ENCODE measurements at places on chromosomes 7 and 10.

- no peak for DNase-seq
These were observed 12.8 kb upstream of the DNAAF5 start for GRCh38 chr7:713488-714230.

DNA sequence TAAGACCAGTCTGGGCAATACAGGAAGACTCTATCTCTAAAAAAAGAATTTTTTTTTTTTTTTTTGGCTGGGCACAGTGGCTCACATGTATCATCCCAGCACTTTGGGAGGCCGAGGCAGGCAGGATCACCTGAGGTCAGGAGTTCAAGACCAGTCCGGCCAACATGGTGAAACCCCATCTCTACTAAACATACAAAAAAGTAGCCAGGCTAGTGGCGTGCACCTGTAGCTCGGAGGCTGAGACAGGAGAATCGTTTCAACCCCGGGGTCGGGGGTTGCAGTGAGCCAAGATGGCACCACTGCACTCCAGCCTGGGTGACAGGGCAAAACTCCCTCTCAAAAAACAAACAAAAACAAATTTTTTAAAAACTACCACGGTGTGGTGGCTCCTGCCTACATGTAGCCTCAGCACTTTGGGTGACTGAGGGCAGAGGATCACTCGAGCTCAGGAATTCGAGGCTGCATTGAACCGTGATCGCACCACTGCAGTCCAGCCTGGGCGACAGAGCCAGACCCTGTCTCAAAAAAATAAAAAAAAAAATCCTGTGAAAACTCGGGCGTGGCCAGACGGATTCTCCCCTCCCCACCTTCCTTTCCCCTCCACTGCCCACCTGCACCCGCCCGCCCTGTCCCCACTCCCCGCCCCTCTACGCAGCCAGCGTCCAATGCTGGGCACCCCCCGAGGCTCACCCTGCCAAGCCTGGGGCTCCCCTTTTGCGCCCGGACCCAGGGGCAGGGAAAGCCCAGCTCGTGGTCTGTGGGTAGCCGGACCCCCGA, 745 bp upstream of the ORAI2 start:
- no peak for DNase-seq

DNA sequence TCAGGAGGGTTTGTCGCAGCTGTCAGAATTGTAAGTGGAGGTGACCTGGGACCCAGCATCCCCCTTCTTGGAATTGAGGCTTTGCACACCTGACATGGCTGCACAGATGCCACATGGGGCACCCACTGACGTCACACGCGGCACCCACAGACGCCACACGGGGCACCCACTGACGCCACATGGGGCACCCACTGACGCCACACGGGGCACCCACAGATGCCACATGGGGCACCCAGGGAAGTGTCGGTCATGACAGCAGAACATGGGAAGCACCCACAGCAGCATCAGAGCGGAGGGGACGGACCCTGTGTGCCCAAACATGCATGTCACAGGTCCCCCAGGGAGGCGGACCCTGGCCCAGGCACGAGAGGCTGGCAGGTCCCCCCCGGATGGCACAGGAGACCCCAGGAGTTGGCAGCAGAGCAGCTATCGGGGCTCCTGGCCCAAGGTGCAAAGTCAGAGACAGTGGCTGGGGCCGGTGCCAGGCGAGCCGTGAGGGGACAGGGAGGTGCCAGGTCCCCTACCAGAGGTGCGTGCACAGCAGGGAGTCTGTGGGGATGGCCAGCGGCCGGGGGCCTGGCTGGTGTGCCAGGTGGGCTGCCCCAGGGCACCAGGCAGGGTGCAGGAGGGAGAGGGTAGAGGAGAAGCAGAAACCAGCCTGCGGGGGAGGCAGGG, 21.1 kb downstream of the KNDC1 start:
- DNase-seq: no peak

- no peak for DNase-seq
These were observed 36.5 kb downstream of the P4HA1 start for GRCh38 chr10:73060173-73060572.

DNA sequence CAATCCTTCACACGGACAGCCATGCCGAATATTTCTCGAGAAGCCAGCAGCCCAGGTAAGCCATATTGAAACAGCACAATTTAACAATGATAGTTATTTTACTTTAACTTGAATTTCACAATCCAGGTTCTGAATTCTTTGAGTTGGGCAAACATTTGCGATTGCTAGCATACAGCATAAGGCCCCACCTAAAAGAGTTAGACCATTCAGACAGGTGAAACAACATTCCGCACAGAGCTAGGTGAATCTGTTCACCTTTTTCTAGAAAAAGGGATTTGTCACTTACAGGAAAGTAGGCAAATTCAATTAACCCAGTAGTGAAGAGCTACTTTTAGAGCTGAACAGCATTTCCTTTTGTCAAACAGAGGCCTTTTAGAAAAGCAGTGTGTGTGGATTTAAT, 45.3 kb downstream of the CREB3L2 start:
- DNase-seq: no peak

DNA sequence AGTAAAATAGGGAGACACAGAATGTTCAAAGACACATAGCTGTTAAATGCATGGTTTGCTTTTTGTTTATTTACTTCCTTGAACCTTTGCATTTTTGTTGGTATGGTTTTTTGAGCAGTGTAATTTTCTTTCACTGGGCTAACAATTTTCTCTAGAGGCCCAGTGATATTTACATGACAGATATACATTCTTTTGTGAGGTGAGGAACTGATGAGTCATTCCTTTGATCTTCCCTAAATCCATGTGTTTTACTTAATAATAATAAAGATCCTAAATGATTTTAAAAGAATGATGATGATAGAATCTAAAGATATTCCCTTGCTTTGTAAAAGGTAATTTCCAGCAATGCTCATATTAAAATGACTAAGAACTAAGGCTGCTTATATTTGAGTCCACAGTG, 188.5 kb upstream of the ANK3 start:
- no peak for DNase-seq

DNA sequence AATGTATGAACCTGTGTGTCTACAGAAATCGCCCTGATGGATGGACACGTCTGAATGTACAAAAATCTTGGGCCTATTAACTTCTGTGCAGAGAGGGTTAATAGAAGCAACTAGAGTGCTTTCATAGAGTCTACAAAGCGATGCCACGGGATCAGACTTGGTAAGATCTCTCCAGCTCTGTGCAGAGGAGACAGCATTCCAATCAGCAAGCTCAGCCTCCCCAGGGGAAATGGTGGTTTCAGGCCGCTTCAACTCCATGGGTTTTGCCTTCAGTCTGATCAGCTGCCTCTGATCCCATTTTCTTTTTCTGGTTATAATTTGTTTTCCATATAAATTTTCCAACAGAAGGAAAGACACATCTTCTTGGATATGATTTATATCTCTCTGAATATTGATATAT, 35.1 kb upstream of the COBL start:
- DNase-seq: peak; percentile 53

Data from fibroblast of skin of right quadriceps (primary cell).